ENCODE measurements at places on chromosomes 5 and 9.

GRCh38 chr5:69202497-69202896 is 13.1 kb downstream of the CENPH start:
- DNase-seq, result no peak

DNA sequence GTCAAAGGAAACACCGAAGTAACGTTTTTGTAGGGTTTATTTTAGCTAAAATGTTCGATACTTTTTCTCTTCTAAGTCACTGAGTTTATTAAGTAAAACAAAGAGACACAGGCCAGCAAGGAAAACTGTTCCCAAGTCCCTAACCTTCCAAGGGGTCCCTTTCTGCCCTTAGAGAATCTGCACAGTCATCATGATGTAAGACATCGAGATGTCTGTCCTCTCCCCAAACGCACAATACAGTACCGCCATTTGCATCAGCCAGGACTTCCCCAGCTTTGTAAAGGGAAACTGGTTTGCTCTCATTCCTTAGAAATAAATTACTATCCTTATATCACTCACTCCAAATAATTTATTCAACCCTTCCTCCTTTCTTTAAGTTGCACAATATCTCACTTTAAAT is 89.3 kb downstream of the MARCHF11 start:
- no peak for DNase-seq

DNA sequence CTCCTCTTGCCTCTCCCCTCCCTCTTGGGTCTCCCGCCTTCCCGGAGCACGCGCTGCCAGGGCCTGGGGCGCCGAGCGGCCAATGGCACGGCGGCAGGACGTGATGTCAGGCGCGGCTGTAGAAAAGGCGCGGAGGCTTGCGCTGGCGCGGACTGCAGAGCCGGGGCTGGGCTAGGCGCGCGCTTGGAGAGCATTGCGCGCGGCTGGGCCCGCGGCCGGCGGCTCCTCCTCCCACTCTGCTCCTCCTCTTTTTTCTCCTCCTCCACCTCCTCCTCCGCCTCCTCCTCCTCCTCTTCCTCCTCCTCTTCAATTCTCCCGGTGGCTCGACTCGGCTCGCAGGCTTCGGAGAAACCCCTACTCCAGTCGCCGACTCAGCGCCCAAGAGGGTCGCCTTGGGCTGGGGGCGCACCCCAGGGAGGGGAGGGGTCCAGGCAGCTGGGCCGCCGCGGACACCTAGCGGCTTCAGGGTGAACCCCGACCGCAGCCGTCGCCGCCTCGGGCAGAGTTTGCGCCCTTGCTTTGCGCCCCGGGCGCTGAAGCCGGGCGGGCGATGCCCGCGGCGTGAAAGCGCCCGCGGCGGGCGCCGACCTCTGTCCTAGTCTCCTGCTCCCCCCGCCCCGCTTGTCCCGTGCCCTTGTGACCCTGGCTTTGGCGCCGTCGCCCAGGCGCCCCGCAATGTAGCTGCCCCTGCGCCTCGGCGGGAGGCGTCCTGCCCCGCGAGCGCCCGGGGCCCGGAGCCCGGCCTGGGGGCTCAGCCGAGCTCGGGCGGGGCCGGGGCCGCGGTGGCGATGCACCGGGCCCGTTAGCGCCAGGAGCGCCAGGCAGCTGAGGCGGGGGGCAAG is at the start of gene LHX2:
LHX2 (plus strand) TSS at position 309 of the 842 bp plus-strand sequence. CDS start 581 bp downstream, outside the sequence.
- DNase-seq, result no peak

GRCh38 chr5:122498163-122498562 is 186.1 kb downstream of the SNCAIP start:
- DNase-seq, result no peak

GRCh38 chr5:163345216-163345615 is 92.2 kb upstream of the CCNG1 start:
- no peak for DNase-seq

DNA sequence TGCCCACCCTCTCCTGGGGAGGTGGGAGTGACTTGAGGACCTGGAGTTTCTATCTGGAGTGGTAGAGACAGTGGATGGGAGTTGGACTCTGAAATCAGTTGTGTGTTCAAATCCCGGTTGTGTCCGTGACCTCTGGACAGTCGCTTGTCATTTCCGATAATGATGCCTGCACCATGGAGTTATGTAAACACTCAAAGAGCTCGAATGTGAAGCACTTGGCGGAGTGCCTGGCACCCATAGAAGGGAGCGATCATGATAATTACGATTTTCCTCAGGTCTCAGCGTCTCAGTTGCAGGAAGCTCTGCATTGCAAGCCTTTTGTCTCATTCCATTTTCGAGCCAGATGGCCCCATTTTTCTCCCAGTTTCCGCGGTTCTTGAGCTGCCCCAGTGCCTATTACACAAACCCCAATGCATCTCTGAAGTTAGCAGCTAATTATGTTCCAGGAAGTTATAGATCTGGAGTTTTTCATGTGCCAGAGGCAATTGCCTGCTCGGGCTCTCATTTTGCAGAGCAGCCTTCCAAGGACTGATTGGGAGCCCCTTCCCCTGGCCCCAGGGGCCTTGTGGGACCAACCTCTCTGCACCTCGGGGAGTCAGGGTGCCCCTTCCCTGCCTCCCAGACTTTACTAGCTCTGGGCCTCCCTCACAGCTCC is 175.5 kb upstream of the MVB12B start:
- no peak for DNase-seq

DNA sequence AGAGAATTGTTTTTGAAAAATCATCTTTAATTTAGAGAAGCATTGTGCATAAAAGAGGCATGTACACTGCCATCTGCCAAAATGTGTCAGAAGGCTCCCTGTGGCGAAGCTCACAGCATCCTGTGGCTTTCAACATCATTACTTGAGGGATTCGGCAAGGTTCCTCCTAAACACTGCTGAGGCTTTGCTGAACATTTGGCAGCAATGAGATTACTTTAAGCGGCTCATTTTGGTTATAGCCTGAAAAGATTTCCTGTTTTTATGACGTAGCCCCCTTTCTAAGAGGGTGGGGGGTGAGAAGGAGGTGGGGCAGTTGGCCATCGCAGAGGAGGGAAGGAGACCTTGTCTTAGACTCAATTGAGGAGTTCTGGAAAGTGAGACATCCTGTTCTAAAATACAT is 469.4 kb downstream of the RASEF start:
- no peak for DNase-seq
